ENCODE measurements at places on chromosomes 3 and 15.

DNA sequence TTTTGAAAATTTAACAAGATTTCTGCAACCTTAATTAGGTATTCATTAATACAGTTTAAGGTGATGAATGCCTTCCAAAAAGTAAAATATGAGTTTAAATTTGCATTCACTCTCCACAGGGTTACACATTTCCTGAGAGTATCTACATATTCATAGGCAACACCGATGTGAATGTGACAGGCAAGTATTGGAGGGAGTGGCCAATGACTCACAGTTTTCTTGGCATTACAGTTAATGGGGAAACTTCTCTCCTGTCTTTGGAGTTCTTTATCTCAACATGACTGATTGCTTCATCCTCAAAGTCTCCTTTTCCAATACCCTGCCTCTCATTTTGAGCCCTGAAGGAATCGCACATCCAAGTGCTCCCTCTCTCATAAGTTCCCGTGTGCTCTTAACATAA is 181.9 kb upstream of the CHL1 start:
- no peak for DNase-seq

- no peak for DNase-seq
Observed at GRCh38 chr3:55755516-55756205, 268.6 kb upstream of the WNT5A start.

DNA sequence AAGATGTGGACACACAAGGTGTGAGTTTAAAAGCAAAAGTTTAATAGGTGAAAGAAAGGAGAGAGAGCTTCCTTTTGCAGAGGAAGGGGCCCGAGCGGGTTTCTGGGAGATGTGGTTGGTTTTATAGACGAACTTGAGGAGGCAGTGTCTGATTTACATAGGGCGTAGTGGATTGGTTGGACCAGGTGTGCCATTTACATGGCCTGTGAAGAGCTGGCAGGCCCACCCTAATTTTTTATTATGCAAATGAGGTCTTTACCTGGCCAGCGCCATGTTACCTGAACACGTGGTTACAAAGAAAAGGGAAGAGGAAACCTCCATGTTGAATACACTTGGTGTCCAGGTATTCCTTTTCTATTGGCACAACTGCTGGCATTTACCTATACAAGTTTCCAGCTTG is 42.8 kb upstream of the THSD4 start:
- no peak for DNase-seq

DNA sequence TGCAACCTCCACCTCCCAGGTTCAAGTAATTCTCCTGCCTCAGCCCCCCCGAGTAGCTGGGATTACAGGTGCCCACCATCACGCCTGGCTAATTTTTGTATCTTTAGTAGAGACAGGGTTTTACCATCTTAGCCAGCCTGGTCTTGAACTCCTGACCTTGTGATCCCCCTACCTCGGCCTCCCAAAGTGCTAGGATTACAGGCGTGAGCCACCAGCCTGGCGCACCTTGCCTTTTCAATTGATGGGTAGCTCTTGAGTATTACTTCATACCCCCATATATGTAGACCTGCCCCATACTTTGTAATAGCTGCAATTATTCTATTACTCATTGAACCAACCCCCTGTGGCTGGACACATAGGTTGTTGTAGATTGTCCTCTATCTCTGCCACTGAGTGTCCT is 101.3 kb downstream of the LRRK1 start:
- DNase-seq = no peak

- DNase-seq = no peak
Observed at GRCh38 chr3:60081381-60082095, 1031.7 kb upstream of the CFAP20DC start.

- no peak for DNase-seq
Observed at GRCh38 chr3:48129921-48130320, 58.3 kb downstream of the CDC25A start.

- no peak for DNase-seq
Observed at GRCh38 chr15:69505956-69506556, 53.4 kb downstream of the RPLP1 start.

GRCh38 chr3:25872200-25872877 is 82.4 kb downstream of the OXSM start:
- DNase-seq = no peak

GRCh38 chr15:93467337-93467736 is 378.3 kb upstream of the RGMA start:
- no peak for DNase-seq

DNA sequence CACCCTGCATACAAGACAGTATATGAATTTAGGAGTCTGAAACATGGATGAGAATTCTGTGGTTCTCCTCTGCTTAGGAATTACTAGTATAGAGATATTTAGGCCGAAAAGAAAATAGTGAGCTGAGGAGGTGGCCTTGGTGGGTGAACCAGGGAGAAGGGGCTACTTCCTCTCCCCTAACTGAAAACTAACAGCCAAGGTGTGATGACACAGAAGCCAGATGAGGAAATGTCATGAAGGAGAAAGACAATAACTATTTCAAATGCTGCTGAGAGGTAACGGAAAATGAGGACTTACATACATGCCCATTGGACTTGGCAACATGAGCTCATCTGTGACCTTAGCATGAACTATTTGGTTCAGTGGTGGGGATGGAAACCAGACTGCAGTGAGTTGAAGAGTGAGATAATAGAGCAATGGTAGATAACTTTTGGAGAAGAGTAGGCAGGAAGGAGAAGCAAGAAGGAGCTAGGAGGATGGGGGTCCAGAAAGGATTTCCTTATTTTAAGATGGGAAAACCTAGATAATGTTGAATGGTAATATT is 114.4 kb upstream of the TSPAN3 start:
- no peak for DNase-seq

DNA sequence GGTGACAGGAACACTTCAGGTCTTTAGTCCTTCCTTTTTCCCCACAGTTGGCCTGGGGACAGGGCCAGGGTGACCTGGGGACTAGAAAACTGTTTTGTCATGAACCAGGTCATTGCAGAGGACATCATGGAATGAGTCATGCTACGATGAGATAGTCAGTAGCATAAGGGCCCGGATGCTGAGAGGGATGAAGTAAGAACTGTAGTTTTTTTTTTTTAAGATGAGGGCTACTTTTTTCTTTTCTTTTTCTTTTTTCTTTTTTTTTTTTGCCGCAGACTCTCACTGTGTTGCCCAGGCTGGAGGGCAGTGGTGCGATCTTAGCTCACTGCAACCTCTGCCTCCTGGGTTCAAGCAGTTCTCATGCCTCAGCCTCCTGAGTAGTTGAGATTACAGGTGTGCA is 8.0 kb downstream of the MAP2K5 start:
- no peak for DNase-seq

DNA sequence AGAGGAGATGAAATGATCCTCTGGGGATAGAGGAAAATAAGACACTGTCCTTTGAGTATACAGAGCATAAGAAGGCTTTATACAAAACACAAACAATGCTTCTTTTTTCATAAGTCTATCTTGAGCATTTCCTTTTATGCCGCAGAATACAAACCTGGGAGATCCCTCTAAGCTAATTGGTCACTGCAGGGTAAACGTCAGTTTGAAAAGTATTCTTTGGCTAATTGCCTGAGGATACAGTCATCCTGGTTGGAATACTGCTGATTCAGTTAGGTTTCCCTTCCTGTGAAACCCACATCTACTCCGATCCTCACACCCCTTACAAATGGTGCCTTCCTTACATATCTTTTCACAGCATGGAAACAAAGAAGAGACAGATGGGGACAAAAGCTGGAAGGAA is 10.6 kb downstream of the WNT5A start:
- no peak for DNase-seq

- DNase-seq = no peak
Observed at GRCh38 chr3:45986303-45986982, 9.2 kb downstream of the FYCO1 start.

DNA sequence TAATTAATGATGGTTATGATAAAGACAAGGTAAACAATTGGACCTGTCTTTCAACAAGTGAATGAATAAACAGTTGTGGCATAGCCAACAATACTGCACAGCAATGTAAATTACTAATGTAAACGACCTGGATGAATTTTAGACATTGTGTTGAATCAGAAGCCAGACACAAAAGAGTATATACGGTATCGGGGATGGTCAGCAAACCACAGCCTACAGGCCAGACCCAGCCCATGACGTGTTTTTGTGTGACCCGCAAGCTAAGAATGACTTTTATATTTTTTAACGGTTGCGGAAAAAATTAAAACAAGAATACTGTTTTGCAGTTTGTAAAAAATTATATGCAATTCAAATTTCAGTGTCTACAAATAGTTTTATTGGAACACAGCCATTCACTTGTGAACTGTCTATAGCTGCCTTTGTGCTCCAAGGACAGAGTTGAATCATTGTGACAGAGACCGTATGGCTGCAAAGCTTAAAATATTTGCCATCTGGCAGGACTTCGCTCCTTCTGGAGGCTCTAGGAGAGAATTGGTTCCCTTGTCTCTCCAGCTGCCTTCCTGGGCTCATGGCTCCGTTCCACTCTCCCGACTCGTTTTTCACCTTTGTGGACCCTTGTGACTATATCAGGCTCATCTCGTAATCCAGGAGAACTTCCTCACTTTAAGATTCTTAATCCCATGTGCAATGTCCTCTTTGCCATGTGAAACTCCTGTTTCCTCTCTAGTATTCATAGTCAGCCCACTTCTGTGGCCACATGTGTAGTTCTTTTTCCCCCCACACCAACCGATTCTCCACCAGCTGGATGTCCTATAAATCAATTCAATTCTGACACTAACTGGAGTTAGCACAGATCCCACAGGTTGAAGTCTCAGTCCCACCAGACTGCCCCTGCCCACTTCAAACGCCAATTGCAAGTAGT is 72.7 kb downstream of the CMTM8 start:
- no peak for DNase-seq

Data from stimulated activated CD4-positive, alpha-beta T cell treated with anti-CD3 and anti-CD28 coated beads, Interleukin-2, amount 100 ng/mL, for 48 hours (primary cell).